ENCODE measurements at places on chromosomes 5 and 9.
A peak's percentile ranks its signal among the peaks of the same experiment; 100 is the strongest.

- no peak for DNase-seq
Measured at GRCh38 chr5:141816598-141817399, 61.4 kb downstream of the PCDH1 start.

GRCh38 chr5:176959051-176959450 is 47.5 kb downstream of the UIMC1 start:
- peak; percentile 86 for DNase-seq

DNA sequence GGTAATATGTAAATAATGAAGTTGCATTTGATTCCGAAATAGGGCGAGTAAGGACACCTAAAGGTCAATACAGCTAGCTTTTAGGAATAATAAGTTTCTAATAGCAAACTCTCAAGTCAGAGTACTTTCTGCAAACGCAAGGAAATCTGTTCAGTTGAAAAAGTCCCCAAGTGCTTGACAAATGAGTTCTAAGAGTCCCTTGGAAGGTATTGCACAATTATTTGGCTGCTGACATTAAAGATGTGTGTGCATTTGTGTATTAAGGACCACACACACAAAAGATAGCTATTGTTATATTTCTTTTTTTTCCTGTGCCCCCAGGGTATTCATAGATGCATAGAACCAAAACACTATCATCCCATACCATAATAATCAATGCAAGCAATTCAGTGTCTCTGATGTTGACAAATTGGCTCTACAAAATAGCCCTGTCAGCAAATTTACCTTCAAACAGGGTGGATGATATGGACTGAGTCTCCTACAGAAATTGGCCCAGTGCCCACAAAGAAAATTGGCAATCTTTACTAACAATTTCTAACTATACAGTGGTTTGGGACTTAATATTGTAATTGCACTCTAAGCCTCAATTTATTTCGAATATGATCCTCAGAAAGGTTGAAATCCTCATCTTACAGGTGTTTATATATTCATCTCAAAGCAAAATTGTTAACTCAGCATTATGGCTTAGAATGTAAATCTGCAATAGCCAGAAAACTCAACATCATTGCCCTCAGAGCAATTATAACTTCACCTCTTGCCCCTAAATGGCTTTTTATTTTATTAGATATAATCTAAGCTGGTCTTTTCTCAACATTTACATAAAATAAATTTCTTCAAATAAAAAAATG is 827.2 kb downstream of the MAT2B start:
- DNase-seq, result no peak

DNA sequence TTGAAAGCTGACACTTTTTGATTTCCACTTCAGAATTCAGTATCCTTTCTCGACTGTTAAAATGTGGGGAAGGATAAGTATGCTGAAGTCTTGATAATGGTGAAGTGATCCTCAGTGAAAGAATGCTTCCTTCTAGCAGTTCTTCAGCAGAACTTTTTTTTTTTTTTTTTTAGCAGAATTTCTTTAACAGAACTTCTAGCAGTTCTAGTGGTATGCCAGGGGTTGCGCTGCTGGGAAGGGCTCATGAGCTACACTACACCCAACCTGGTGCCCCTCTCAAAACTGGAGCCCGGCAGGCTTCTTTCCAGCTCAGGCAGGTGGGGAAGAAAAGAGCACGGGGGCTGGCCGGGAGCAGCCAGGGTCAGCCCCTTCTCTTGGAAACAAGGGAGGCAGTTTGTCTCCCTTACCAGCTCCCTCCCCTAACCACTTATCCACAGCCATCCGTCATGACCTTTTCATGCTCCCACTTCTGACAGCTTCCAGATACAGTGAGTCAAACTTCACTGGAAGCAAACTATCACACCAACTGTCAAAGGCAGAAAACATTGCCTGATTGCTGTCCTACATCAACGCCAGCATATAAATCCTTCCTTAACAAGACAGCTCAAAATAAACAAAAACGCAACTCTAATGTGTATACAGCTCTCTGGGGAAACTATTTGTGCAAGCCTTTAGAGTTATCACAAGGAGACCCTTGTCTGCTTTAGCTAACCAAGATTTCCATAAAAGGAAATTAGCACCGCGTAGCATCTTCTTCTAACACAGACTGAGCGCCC is 211.5 kb downstream of the GAPVD1 start:
- peak; percentile 8 for DNase-seq

DNA sequence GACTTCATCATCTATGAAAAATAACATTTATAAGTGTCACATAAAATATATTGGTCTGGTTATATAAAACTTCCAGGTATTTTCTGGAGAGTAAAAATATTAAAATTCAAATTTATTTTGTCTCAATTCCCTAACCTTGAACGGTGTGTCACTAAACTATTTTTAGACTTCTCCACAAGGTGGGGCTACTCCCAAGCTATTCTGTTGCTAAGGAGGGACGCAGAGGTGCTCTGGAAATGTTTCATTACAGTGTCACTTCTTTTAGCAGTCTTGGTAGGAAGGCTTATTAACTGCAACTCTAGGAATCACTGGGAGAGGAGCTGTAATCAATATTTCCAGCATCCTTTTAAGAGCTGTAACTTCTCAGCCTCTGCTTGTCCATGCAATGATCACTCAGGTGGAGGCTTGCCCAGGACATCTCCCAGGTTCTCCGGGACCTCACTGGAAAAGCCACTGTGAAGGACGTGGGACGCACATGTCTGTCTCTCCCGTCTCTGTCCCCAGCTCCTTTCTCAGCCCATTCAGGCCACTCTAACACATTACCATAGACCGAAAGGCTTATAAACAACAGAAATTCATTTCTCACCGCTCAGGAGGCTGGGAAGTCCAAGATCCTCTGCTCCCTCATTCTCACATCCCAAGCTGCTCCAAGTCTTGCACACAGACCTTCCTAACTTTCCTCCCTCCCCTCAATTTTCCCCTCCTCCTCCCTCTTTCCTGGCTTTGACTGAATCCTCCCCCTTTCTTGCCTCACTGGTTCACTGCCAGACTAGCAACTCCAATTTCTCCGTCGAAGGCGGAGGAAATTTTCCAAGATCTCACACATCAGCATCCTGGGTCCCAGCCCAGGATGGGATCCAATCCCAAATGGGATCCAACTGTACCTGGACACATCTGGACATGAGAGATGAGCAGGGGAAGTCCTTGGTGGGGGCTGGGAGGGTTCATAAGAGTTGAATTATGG is 32.7 kb upstream of the DNAH5 start:
- DNase-seq, result peak; percentile 54

GRCh38 chr9:135075234-135076142 is 12.0 kb upstream of the OLFM1 start:
- DNase-seq, result peak; percentile 23

- no peak for DNase-seq
Measured at GRCh38 chr5:147483961-147484707, 25.7 kb downstream of the DPYSL3 start.

DNA sequence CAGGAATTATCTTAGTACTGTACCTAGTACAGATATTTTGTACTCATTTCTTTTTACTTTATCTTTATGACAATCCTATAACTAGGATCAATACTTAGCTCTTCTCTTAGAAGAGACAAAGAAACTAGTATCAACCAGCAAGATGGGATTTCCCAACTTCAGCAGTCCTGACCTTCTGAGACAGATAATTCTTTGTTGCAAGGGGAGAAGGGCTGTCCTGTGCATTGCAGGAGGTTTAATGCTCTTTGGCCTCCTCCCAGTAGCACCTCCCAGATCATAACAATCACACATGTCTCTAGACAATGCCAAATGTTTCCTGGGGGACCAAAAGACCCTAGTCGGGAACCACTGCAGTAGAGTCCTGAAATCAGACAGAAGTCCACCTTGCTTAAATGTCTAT is 424.3 kb upstream of the DMAC1 start:
- no peak for DNase-seq

DNA sequence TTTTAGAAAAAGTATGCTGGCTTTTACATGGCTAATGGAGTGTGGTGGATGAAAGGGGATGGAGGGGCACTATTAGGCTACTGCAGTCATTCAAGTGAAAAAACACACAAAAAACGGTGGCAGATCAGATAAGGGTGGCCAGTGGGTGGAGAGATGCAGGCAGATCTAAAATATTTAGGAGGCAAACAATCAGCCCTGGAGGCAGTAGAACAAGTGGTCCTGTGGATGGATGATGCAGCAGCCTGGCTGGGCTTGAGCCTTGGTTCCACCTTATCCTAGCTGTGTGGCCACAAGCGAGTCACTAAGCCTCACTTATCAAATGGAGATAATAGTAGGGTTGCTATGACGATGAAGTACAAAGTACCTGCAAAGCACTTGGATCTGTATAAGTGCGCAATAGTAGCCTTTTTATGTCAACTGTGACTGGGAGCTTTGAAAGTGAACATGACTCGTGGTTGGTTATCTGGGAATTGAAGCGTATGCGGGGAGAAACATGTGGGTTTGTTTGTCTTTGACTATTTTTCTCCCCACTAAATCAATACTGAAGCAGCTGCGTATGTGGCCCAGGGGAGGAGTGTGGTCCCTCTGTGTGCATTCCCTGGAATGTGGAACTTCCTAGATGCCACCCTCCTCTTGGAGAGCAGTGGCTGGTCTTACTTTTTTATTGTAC is 20.2 kb downstream of the NSG2 start:
- DNase-seq, result no peak

- DNase-seq, result no peak
Measured at GRCh38 chr5:113183694-113184093, 207.1 kb downstream of the DCP2 start.

DNA sequence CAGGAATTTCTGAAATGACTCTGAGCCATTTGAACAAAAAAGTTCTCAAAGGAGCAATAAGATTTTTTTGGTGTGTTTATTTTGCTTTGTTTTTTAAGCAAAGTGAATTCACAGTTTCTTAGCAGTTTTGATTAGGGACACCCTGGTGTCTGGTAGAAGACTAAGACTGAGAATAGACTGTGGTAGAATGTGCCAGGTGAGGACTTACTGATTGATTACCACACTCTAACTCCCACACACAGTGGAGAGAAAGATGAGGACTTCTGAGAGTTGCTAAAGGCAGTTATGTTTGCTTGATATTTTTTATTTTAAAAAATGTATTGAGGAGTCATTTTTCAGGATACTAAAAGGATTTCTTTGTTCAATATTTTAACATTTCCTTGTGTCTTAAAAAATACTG is 175.1 kb downstream of the CD180 start:
- DNase-seq, result no peak

GRCh38 chr9:117720066-117720465 is 15.9 kb downstream of the TLR4 start:
- no peak for DNase-seq

- no peak for DNase-seq
Measured at GRCh38 chr5:122076050-122076461, 2.0 kb downstream of the LOX start.

DNA sequence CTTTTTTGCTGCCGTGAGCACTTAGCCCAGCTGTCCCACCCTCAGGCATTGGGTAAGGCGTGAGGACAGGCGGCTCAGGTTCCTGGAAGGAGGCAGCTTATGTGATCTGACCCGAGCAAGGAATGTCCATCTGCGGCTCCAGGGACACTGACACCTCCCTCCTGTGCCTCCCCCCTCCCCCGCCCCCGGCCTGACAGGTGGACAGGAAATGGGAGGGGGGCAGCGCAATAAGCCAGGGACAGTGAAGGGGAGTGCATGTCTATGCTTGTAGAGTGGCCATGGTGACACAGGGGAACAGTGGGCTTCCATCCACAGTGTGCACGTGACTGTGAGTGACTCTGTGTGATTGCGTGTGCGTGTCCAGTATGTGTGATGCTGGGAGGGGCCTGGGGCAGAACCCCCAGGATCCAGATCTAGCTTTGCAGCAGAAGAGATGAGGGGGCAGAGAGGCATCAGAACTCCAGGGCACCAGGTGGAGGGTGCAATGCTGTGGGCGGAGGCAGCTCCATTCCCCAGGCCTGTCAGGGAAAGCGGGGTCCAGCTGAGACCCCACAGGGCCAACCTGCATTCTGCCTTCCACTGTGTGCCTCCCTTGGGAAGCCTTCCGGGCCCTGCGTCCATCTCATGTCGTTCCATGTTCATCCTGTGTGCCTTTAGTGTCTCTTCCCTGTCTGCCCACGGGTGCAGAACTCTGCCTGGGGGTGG is 30.5 kb downstream of the CNTFR start:
- DNase-seq, result no peak

GRCh38 chr9:35603506-35603985 is 1.5 kb upstream of the TESK1 start:
- peak; percentile 48 for DNase-seq

DNA sequence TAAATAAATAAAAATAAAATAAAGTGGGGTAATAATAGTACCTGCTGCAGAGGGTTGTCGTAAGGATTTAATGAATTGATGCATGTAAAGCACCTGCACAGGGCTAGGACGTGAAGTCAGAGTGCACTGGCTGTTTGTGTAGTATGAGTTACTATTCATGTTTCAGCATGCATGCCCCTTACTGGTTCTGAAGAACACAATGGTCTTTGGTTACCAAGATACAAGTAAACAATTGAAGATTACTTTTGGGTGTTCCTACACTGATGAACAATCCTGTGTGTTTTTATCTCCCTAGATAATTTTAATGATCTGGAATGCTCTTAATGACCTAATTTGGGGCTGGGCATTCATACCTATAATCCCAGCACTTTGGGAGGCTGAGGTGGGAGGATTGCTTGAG is 23.2 kb upstream of the PRRC2B start:
- no peak for DNase-seq

- no peak for DNase-seq
Measured at GRCh38 chr9:97808972-97809371, 44.1 kb upstream of the FOXE1 start.

DNA sequence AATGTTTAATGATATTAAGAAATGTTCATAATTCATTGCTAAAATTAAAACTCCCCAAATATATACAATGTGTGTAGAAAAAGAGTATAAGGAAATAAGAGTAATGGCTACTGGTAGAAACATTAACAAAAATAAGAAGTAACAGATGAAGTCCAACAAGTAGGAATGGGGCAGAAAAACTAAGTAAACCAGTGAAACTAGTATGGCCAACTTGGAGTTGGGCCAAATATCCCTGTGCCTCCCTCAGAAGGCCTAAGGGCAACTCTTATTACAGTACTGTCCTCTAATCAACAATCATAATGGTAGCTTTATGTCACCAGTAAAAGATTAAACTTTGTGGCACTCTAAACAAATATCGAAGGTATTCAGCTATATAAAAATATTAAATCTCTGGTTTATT is 93.5 kb downstream of the SSBP2 start:
- DNase-seq, result peak; percentile 23

DNA sequence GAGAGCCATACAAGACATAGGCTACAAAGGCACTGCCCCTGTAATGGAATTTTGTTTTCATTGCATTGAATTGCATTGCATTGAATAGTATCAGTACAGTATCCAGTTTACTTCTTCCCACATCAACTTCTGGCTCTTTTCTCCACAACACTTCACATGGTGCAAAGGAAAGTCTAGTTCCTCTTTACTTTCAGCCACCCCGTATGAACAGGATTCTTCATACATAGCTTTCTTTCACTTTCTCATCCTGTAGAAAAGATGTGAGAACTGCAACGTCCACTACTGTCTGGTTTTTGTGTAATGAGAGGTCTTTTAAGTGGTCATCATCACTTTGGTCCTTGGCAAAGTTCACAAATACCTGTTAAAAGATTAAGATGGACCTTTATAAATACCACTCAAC is 20.2 kb downstream of the NIPSNAP3B start:
- no peak for DNase-seq
